Jurkat, Clone E6-1 (cell line): ENCODE measurements at places on chromosomes 6 and 20.

- no peak for DNase-seq
These were observed 81.7 kb upstream of the PDE10A start for GRCh38 chr6:165744555-165745228.

GRCh38 chr6:128144320-128144719 lies 243.5 kb upstream of the THEMIS start:
- DNase-seq, result no peak

DNA sequence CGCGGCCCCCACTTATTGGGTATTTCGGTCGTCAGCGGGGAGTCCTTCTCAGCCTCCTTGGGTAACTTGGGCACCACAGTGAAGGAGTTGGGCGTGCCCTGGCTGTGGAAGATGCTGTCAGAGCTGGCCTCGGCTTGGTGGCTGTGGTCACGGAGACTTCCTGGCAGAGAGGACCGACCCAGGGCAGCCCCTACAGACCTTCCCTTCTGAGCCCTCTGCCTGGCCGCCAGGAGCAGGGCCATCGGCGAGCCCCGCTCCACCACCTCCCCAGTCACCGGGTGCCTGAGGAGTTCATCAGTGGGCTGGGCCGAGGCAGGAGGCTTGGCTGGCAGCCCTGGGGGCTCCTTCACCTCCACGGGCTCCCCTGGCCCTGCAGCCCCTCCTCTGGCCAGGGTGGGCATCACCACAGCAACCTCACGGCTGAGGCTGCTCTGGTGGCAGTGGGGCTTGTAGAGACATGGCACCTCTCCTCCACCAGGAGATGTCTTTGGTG lies 37.2 kb downstream of the C6orf132 start:
- DNase-seq, result no peak

DNA sequence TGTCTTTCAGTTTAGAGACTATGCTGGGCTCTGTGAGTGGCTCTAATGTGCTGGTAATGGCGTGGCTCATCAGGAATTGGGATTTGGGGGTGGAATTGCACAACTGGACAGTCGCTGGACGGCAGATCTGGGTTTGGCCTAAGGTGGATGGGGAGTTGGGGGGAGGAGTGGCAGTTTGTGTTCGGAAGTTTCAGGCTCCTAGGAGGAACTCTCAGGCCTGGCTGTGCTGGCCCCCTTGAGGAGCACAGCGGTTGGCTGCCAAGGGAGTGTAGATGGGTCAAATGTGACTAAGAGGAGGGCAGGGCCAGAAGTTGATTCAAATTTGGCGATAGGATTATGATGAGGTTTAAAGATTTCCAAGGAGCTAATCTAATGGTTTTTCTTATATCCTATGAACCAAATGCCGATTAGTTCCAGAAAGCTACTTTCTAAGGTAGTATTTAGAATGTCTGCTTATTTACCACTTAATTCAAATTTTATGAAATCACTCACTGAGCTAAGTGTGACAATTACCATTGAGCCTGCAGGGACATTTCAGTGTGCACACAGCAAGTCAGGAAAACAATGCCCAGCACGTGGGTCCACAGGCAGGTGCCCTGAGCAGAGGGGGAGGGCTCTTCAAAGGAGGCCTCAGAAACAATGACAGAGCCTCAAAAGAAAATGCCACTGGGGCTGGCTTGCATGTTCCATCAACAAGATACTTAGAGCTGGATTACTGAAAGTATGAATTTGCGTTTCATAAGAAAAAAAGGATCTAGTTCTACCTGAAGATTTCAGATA lies 111.0 kb downstream of the GJA10 start:
- no peak for DNase-seq

GRCh38 chr20:54600634-54601033 lies 125.2 kb downstream of the DOK5 start:
- no peak for DNase-seq

- DNase-seq, result no peak
These were observed 105.8 kb upstream of the TRAF3IP2 start for GRCh38 chr6:111711476-111711875.

DNA sequence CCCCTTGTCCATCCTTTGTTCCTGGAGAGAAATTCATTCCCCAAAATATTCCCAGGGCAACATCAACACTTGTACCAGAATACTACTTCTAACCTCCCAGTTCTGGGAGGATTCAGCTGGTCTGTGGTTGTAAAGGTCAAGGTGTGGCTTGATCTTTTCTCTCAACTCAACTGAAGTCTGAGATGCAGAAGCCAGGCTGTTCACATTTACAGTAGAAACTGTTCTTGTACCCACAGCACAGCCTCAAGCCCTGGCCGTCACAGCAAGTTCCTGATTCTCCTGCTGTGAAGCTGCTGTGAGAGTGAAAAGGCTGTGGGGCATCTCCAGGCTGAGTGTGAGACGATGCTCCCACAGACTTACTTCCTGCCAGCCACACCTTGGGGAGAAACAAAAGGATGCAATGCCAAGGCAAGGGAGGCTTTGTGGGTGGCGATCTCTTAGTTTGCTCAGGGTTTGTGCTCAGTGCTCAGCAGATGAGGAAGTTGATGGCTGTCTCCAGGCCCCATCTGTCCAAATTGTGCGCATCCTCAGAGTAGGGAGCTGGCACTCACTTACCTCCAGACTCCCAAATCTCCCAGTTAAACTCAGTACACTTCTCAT lies 143.9 kb upstream of the FOXA2 start:
- no peak for DNase-seq

DNA sequence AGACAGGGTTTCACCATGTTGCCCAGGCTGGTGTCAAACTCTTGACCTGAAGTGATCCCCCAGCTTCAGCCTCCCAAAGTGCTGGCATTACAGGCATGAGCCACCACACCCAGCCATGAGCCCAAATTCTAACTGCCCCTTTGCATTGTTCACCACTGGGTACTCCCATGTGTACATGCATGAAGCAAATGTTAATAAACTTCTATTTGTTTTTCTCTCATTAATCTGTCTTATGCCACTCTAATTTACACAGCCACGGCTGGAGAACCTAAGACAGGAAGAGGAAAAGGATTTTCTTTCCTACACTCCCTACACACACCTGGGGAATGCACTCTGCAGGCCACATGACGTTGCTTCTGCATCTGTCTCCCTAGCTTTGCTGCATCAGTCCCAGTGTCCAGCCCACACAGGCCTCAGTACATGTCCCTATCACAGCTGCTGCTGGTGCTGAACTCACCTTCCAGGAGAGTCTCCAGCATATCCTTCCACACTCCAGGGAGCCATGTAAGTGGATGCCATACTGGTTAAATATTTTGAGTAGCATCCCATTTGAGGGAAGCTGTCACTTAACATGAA lies 13.3 kb downstream of the OR2H2 start:
- no peak for DNase-seq

DNA sequence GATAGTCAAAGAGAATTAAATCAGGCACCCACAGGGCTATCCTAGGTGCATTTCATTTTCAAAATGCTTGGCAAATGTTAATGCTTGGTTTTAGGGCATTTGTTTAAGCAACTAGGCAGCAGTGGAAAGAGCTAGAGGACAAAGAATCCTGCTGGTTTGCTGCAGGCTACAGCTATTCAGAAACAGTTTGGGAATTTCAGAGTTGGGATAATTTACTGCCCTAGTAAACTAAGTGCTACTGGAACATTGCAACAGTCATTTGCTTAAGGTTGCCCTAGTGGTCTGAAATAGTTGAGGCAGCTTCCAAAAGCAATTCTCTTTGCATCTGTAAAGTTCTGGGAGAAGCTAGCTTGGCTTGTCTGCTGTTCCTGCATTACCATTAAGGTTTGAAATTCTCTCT lies 312.7 kb downstream of the LAMA2 start:
- DNase-seq, result no peak

DNA sequence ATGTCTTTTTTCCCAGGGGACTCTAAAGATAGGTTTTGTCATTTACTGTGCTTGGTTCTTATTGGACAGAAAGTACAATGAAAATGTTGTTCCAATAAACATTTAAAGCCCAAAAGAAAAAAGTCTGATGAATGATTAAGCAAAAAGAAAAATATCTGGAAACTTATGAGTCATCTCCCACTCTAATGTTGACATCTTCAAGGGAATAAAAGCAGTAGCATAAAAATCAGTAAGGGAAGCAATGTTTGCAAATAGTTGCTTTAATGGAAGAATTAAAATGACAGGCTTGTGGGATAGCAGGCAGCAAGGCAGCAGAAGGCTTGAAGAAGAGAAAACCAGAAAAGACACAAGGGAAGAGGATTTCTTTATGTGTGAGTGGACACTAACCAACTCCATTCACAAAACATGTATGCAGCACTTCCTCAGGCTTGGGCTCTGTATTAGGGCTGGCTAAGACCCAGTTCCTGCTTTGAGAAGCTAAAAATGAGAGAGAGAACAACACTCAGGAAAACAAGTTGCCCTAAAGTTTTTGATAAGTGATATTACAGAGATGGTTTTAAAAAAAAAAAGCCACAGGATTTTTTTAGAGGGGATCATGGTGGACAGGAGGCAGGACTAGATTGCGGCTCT lies 263.2 kb upstream of the NT5E start:
- no peak for DNase-seq

DNA sequence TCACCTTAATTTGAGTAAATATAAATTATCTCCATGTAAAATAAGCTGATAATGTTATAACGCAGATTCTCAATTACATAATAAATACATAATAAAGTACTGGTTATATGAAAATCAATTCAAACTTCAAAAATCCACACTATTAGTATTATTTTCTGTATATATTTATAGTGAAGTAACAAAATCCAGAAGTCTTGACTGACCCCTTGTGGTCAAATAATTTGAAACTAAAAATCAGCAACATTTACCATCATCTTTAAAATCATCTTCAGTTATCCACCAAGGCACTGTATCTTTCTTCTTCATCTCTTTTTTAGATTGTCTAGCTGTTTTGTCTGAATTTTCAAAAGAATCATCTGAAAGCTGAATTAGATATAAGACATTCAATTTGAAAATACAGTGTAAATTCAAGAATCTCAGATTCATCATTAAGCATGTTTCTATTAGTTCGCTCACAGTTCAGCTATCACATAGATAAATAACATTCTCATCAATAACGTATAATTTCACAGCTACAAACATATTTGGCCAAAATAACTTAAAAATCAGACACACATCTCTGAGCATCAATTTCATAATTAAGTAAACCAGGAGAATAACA lies 6.5 kb downstream of the CEP162 start:
- DNase-seq, result peak; percentile 14

GRCh38 chr6:51137777-51138176 lies 319.1 kb downstream of the TFAP2B start:
- DNase-seq, result no peak

DNA sequence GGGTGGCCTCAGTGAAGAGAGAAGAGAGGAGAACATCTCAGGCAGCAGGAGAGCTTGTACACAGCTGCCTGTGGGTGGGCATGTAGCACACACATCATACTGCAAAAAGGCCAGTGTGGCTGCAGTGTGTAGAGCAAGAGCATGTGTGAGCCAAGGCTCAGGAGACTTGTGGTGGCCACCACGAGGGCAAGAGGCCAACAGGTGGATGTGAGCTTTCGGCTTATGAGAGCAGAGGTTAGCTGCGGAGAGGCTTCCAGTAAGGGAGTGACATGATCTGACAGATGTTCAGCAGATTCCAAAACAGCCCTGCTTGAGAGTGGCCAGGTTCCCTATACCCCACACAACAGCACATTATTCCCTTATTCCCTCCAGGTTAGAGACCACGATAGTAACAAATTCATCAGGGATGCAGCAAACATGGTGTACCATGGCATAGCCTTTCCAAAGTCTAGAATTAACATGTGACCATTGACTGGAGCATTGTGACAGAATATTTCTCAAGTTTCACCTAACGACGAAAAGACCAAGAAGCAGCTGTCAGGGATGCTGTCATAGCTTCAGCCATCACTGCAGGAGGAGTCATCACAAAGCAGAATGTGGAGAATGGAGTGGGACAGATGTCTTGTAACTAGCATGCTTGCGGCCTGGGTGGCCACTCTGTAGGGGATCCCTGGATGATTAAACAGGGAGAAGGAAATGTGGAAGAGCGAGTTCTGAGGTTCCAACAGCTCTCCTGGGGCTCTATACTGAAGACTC lies 23.1 kb downstream of the HM13 start:
- no peak for DNase-seq

DNA sequence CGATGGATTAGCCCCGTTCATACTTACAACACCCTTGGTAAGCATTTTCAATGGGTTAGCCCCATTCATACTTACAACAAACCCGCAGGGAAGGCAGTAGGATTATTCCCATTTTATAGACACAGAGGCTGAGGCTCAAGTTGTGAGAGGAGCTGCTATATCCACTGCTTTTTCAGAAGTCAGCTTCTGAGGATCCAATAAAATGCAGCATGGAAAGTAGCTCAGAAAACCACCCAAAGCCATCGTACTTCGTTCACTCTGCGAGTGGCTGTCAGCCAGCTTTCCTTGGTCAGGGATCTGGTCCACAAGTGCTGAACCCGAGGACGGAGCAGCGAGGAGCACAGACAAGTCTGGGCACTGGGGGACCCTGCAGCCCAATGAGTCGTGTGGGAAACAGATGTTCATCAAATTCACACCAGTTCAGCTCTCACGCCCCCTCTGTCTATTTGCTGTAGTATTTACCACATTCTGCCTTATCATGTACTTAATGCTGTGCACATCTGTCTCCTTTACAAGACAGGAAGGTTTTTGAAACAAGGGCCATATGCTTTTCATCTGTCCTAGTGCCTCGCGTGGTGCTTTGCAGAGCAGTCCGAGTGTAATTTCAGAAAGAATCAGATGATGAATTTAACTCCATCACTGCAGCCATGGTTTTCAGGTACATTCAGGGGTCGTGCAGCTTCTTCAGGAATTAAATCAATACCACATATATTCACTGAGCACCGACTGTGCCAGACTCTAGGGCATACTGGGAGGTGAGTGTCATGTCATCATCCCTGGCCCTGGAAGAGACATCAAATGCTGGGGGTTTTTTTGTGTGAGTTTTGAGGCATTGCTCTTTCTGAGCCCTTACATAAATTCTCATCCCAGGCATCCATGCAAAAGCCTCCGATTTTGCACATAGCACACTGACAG lies 256.9 kb downstream of the CDH26 start:
- DNase-seq, result peak; percentile 88

DNA sequence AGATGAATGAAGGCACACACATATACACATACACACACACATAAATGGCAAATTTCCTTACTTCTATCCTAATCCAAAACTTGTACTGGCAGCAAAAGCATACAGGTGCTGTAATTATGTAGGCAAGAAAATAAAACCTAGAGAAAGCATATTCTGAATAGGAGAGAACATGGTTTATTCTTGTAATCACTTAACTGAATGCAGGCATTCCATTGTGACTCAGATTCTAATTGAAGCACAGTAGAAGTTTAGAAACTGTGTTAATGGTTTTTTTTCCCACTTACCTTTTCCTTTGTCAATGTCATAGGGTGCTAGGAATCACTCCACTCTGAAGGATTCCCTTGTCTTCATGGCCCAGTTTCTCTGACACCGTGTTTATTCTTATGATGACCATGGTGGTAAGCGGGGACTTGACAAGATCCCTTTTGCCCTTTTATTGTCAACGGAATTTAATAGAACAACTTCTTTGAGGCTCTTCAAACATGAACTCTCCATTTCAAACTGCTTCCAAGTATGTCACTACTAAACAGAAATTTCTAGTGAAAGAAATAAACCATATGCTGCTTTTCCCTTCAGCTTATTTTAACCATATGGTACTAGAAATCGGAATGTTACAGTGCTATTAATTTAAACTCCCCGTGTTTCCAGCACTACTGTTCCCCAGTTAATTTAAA lies 164.2 kb downstream of the OGFRL1 start:
- no peak for DNase-seq
